ENCODE measurements at places on chromosomes 11 and 22.

DNA sequence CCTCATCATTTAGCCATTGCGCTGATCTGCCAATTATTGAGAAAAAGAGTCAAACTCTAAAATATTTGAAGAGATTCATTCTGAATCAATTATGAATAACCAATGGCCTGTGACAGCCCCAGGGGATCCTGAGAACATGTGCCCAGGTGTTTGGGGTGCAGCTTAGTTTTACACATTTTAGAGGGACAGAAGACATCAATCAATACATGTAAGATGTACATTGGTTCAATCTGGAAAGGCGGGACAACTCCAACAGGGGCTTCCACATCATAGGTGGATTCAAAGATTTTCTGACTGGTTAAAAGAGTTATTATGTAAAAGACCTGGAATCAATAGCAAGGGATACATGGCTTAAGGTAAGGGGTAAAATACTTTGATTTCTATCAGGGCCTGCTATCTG is 4.9 kb upstream of the MRGPRE start:
- no peak for DNase-seq

DNA sequence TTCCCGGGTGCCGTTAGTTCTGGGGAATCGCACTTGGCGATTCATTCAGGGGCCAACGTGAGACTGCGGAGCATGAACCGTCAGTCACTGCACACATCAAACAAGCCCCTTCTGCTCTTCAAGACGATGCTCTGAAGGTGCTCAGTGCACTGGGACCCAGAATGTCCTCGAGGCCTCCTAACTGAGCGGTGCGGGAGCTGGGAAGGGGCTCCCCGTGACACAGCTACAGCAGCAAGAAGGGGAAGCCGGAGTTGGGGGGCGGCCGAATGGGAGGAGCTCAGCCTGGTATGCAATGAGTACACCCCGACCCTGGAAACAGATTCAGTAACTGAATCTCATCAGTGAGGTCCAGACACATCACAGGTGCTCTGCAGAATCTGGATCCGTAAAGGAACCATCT is 150.8 kb downstream of the SHANK2 start:
- DNase-seq, result no peak

DNA sequence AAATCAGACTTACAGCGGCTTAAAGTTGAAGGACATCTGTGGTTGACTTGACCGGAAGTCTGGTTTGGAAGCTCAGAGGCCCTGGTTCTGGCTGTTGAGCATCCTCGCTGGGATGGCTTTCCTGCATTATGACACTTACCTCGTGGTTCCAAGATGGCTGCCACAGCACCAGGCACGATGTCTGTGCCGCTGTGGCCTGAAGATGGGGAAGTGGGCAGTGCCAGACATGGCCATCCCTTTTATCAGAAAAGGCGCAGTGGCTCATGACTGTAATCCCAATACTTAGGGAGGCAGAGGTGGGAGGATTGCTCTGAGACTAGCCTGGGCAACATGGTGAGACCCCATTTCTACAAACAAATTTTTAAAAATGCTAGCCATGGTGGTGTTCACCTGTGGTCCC is 40.5 kb downstream of the CD82 start:
- DNase-seq, result no peak

DNA sequence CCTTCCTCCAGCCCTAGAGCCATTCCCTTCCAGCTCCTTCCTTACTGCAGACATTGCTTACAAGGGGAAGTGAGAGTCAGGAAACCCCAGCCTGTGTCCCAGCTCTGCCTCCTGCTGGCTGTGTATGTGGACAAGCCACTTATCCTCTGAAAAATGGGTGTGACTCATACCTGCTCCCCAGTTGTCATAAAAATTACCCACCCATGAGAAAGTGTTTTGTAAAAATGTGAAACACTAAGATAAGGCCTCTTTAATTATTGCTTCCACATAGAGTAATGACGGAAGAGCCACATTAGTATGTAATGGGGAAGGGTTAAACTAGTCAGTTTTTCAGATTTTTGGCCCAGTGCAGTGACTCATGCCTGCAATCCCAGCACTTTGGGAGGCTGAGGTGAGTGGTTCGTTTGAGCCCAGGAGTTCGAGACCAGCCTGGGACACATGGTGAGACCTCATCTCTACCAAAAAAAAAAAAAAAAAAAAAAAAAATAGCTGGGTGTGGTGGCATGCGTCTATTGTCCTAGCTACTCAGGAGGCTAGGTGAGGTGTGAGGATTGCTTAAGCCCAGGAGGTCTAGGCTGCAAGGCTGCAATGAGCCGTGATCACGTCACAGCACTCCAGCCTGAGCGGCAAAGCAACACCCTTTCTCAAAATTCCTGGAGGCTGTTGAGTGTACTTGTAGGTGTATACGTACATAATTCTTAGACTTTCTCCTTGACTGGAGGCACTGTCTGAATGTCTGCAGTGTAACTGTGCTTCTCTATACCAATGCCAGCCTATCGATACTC is 84.9 kb downstream of the CTTN start:
- no peak for DNase-seq

GRCh38 chr11:12223771-12224536 is 113.6 kb downstream of the MICAL2 start:
- DNase-seq, result no peak

- no peak for DNase-seq
Observed at GRCh38 chr11:118174006-118174567, 2.4 kb downstream of the SCN2B start.

DNA sequence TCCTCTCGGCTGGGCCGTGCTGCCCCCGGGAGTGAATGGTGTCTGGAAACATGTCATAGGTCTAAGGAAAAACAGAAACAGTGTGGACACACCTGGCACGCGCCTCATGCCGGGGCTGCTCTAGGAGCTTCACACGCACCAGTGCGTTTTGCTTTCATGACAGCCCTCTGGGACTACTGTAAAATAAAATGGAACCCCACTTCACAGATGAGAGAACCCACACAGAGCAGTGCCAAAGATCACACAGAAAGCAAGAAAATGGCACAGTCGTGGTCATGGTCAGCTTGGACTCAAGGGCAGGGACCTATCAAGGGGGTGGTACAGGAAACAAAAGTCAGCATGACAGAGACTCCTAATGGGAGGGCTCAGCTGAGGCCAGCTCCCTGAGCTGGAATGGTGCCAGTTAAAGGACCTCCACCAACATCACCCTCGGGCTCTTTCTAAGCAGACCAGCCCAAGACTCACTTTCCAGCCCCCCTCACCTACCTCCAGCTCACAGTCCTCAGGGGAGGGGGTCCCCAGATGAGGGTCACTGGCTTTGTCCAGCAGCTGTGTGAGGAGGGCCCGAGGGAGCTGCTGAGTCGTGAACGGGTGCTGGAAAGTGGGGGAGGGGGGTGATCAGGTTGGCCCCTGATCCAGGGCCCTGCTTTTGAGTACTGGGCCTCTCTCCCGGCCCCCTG is 3.3 kb downstream of the MAP4K2 start:
- no peak for DNase-seq

DNA sequence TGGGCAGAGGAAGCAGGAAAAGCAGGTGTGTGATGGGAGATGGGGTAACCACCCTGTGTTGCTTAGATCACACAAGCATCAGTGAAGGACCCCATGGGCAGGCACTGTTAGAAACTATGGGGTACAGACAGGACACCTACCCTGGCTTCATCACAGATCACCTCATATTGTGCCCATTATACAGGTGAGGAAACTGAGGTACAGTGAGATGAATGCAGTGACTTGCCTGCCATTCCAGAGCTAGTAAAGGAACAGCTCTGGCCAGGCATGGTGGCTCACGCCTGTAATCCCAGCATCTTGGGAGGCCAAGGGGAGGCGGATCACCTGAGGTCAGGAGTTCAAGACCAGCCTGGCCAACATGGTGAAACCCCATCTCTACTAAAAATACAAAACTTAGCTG is 5.9 kb upstream of the MARK2 start:
- no peak for DNase-seq

DNA sequence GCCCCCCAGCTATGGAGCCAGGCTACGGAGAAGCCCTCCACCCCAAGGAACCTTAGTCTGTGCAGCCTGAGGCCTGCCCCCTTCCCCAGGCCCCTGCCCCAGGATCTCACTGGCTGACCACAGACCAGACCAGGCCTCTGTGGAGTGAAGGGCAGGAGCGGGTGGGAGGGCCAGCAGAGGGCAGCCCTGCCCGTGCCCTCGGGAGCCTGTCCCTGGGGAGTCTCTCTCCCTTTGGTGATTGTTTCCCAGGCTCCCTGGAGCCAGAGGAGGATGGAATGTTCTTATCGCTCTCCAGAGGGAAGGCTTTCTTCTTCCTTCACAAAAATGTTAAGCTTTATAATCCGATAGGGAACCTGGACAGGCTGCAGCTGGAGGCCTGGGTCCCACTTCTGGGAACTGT is 455.3 kb downstream of the SOX6 start:
- peak; percentile 16 for DNase-seq

- no peak for DNase-seq
Observed at GRCh38 chr11:120168108-120168959, 30.4 kb upstream of the TRIM29 start.

GRCh38 chr22:50252082-50253045 is 1.3 kb upstream of the HDAC10 start:
- peak; percentile 56 for DNase-seq

DNA sequence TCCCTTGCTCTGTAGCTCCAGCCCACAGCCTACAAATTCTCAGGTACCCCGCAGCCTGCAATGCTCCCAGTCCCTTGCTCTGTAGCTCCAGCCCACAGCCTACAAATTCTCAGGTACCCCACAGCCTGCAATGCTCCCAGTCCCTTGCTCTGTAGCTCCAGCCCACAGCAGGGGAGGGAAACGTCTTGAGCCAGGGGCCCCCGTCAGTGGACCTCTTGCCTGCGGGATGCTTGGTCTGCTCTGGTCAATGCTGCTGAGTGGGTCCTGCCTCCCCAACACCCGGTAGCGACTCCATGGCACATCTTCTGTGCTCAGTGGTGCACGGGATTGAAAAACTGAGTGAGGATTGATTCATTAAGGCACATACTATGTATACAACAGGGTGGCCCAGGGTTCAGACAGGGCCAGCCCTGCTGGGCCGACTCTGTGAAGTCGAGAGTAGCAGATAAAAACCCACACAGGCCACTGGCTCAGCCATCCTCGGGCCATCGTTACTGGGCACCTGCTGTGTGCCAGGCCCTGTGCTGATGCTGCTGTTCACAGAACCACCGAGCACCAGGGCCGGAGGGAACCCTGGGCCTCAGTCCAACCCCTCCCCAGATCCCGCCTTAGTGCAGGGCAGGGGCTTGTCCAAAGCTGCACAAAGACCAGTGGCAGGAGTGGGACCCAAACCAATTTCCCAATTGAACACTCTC is 69.7 kb downstream of the MYO7A start:
- DNase-seq, result no peak

GRCh38 chr22:19801340-19802000 is 40.9 kb downstream of the TBX1 start:
- no peak for DNase-seq

DNA sequence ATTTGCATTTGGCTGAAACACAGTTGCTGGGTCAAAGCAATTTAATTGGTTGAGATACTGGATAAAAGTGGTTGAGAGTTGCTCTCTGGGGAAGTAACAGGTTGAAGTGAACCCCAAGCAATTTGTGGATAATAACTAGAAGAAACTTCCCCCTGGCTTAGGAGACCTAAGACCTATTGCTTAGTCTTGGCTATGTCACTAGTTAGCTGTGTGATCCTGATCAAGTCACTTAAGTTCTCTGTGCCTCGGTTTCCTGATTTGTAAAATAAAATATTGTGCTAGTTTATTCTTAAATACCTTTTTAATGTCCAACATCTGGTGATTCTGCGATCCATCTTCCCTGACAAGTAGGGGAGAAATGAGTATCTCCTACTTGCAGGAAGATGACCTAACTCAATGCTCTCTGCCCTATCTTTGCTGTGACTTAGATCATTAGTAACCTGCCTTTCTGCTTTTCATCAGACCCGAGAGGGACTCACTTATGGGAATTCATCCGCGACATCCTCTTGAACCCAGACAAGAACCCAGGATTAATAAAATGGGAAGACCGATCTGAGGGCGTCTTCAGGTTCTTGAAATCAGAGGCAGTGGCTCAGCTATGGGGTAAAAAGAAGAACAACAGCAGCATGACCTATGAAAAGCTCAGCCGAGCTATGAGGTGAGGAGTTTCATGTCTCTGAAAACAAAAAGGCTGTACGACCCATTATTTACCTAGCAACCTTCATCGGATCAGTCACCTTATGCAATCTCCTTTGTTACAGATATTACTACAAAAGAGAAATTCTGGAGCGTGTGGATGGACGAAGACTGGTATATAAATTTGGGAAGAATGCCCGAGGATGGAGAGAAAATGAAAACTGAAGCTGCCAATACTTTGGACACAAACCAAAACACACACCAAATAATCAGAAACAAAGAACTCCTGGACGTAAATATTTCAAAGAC is 37.5 kb downstream of the EHF start:
- DNase-seq, result no peak

DNA sequence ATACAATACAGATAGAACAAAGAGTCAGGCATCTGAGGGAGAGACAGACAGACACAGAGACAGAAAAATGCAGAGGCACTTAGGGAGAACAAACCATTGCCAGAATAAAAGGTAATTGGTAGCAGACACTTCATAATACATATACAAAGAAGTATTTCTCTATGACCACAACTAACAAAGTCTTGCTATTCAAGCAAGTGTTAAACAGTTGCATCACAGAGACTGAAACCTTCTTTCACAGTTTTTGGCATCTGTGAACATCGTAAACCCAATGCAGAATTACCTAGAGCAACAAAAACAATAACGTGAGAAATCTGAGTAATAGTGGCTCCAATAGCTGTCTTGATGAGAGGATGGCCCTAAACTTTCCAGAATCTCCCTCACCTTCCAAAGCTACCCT is 116.4 kb downstream of the BLID start:
- no peak for DNase-seq

GRCh38 chr11:65492637-65493366 is 6.0 kb upstream of the MALAT1 start:
- DNase-seq, result peak; percentile 83

DNA sequence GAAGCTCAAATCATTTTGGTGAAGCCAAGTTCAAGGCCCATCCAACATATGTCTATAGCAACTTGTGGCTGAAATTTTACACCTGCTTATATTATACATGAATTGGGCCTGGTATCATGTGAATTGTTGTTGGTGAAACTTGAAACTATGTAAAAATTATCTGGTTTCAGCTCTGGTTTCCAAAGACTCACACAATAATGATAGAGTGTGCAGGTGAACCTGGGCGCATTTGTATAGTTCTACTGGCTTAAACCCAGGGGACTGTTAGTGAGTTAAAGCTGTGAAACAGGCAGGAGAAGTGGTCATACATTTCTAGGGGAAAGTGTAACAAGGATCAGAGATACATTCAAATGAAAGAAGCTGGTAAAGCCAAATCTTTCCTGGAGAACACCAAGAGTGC is 627.3 kb downstream of the METTL15 start:
- no peak for DNase-seq

GRCh38 chr22:27616033-27616432 is 185.5 kb downstream of the MN1 start:
- no peak for DNase-seq

DNA sequence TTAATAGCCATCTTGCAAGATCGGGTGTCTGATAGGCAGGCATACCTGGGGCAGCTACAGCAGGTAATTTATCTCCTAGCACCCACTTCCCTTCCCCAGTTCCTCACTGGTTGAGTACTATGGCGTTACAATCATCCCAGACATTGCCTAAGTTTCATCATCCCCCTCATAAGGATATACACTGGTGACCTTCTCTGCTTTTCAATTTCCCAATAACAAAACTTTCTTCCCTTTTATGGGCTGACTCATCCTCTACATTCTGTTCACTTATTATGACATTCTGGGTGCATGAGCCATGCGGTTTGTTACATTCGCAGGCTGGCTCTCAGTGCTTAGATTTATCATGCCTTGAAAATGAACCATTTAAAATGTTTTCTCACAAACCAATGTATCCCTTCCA is 5.0 kb upstream of the MRPL11 start:
- peak; percentile 20 for DNase-seq

- no peak for DNase-seq
Observed at GRCh38 chr11:110737593-110737992, 25.4 kb upstream of the ARHGAP20 start.

- no peak for DNase-seq
Observed at GRCh38 chr11:124623861-124624525, 1.3 kb downstream of the TBRG1 start.
